ENCODE measurements at places on chromosomes 13 and 19. TPM values are rescaled to one million over a fixed set of nuclear protein-coding genes. Genes with fewer than 3 reads are reported as not detected.

DNA sequence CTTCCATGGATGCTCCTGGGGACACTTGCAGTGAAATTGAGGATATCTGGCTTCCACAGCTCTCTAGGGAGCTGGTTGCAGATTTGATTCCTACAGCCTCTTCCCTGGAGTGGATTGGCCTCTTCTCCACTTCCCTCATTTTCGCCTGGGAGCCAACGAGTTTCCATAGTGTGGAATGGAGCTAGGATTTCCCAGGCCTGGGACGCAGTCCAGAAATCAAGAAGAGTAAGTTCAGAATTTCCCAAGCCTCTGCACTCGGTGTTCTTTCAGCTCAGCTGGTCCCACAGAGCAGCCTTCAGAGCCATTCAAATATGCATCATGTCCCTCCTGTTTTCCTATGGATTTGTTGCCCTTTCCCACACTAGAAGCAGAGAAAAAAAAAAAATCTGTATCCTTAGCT lies 68.2 kb downstream of the RAP2A start:
- DNase-seq, result peak; percentile 12

DNA sequence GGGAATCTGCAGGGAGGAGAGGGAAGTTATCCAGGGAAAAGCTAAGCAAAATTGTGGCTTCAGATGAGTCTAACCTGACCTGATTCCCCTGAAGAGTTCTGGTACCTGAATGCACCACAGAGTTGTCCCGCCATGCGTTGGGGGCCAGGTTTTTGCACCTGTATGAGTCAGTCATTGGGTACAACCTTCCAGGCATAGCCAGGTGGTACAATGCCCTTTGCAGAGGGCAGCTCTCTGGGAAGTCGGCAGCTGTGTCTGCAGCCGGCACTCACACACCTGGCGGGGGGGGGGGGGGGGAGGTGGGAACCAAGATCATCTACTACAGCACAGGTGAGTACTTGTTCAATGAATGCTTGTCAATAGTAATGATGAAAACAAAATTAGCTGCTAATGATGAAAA lies 52.5 kb upstream of the GTF3A start:
- DNase-seq, result no peak

DNA sequence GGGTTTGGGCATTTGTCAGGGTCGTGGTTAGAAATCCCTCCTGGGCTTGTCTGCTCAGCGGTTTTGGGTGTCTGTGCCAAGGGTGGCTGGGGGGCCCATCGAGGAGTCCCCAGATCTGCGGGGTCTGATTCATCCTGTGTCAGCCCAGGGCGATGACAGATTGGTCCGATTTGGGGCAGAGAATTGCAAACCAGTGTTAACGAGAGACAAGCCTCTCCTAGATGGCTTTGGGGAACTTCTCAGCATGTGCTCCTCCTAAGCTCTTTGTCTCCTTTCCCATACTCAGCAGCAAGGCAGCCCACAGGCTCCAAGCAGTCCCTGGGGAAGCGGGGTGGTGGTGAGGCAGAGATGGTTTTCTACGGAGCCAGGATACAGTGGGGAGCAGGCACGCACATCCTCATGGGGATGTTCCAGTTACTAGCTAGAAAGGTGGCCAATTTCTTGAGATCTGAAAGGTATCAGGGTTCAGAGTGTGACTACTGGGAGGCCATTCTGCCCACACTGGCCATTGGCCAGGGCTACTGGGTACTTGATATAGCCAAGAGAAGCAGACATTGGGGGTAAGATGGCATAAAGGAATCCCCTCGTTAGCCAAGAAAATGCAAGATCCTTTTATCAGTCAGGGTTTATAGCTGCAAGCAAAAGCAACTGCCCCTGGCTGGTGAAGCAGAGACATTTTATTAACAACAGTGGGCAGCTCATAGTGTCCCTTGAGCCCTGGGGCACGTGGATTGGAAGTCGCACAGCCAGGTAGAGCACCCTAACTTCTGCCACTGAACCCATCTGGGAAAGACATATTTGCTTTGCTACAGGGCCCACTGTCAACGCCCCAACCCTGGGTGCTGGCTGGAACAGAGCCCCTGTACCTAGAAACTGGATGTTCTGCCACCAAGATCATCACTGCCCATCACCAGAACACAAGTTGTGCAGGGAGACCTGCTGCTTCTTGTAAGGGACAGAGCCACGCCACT lies 63.6 kb downstream of the RGCC start:
- DNase-seq, result no peak

DNA sequence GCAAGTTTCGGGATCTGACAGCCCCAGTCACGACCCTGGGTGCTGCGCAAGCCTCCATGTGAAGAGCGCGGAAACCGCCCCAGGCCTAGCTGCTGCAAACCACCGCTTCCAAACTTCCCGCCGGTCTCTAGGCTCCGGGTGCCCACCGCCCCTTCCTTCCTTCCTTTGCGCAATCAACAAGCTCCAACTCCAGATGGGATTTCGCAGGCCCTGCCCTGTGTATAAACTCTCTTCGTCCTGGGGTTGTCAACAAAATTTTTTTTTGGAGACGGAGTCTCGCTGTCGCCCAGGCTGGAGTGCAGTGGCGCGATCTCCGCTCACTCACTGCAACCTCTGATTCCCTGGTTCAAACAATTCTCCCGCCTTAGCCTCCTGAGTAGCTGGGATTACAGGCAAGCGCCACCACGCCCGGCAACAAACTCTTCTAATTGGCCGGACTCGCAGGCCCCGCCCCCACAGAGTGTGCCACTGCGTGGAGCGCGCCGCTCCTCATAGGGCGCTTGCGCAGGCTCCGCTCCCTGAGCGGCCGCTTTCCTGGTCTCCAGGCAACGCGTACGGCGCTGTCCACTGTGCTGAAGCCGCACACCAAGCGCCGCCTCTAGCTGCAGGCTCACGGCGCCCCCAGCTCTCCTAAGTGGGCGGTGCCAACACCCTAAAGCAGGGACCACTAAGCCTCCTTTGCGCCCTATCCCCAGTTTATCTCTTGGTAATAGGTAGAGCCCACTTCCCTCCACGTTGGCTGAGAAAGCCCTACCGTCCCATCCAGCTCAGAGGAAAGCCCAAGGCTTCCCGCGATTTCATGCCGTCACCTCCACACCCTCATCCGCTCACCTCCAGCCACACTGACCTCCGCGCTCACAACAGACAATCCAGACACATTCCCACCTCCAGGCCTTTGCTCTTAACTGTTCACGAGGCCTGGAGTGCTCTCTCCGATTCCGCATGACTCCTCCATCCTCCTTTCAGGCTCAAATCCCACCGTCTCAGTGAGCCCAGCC lies 5.5 kb upstream of the QTRT1 start:
- DNase-seq, result peak; percentile 95

- peak; percentile 62 for DNase-seq
Observed at GRCh38 chr19:40687525-40688016, 2.9 kb downstream of the NUMBL start.

DNA sequence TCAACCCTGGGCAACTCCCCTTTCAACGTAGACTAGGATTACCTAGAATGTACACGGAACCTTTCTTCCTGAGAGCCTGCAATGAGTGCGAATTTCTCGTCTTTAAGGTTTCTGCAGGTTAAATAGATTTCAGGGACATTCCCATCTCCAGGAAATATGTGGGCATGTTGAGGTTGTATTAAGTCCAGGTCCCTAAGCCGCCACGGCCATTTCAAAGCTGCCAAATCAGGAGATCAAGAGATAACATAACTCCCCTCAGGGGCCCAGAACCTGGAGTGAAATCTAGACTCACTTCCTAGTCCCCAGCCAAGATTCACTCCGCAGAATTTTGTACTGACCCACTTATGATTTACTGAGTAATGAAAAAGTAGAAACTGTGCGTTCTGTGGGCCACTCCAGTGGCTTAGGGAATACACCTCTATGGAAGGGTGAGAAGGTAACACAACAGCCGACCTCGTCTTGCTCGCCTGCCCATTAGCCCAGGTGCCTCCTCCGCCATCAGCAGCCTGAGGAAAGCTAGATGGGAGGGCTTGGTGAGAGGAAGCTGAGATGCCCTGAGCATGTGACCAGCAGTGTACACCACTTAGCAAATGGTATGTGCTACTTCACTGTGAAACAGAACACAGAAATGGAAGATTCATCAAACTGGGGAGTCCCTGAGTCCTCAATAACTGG lies 98.5 kb upstream of the SOX1 start:
- no peak for DNase-seq

GRCh38 chr19:16442386-16443276 lies 29.1 kb downstream of the EPS15L1 start:
- DNase-seq, result no peak

DNA sequence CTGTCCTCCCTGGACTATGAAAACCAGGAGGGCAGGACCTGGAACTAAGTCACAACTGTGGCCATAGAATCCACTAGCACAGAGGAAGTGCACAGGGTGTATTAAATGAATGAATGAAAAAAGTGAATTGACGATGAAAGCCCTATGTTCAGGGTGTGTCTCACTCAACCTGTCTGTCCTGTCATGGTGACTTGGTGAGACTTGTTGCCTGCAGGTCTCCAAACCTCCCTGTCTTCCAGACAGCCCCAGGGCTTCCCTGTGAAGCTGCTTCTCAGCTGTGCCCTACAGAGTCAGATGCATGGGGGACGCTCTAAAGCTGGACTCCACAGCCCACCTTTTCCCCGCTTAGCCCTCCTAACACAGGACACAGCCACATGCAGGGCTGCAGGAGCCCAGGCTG lies 4.8 kb upstream of the IGFL1 start:
- DNase-seq, result no peak

GRCh38 chr13:40125336-40125735 lies 469.9 kb downstream of the COG6 start:
- DNase-seq, result no peak

DNA sequence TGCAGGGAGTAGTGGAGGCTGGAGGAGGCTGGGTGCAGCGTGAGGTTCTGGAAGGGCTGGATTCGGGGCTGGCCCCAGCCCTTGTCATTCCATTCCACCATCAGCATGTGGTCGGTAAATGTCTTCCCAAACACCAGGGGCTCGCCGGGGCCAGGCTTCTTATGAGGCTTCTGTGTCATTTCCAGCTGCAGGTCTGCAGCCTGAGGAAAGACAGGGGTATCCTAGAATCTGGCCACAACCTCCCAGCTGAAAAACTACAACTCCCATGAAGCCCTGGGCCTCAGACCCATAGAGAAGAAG lies 4.4 kb downstream of the BCAT2 start:
- DNase-seq, result no peak

- peak; percentile 94 for DNase-seq
Observed at GRCh38 chr19:44401139-44402115, at the start of gene ZNF285. Gene ZNF285, minus strand, starts transcription at chr19:44401608. Its CDS starts 4,395 bp downstream, at chr19:44397213.

- no peak for DNase-seq
Observed at GRCh38 chr19:46631481-46631880, 4.5 kb downstream of the GNG8 start.

- no peak for DNase-seq
Observed at GRCh38 chr13:60509601-60510386, 112.8 kb downstream of the TDRD3 start.

DNA sequence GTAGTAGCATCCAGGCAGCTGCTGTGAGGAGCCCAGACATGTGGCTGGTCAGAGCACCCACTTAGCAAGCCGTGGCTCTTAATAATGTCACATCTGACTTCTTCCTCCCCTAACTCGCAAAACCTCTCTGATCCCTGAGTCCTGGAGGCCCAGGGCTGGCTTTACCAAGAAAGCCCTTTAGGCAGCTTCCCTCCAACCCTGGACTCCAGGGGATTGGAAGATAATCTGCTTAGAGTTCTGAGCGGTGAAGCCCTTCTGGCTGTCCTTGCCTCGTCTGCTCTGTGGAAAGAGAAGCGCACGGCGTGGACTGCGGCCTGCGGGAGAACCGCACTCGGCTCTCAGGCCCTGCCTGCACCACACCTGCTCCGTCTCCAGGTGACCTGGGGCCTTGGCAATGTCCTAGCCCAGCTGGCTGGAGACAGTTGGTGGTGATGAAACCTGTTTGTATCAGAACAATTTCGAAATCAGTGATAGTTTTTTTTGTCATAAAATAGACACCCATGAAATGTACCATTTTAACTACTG lies 64.5 kb upstream of the MCF2L start:
- DNase-seq, result no peak

DNA sequence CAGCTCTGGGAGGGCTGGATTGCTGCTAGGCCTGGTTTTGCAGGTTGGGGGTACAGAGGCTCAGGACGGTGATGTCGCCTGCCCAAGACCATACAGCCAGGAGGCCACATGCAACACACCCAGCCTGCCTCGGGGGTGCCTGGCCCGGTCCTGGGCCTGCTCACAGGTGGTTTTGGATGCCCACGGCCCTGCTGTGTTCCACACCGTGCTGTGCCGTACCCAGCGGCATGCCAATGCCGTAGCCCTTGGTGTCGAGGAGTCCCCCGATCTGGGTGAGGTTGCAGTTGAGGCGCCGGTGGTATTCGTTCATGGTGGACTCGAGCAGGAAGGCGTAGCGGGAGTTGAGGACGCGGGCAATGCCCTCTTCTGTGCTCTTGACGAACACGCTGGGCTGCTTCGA lies 11.5 kb upstream of the ATP1A3 start:
- no peak for DNase-seq

- DNase-seq, result no peak
Observed at GRCh38 chr13:92355213-92355612, 871.4 kb upstream of the GPC6 start.

DNA sequence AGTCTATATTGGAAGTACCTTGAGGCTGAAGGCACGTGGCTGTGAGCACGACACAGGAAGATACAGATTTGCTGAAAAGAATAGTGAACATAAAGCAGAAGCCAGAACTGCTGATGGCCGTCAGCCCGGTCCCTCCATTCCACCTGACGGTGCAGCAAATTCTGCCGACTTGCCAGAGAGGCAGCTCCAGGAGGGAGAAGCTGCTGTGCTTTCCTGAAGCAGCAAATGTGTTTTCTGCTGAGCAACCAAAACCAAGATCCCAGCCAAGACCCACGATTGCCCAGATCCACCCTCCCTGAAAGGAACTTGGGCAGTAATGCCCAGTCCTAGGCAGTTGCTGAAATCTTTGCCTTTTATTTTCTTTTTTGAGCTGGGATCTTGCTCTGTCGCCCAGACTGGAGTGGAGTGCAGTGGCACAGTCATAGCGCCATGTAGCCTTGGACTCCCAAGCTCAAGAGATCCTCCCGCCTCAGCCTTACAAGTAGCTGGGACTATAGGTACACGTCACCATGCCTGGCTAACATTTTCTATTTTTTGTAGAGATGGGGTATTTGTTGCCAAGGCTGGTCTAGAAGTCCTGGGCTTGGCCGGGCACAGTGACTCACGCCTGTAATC lies 7.0 kb upstream of the RCN3 start:
- DNase-seq, result peak; percentile 35

DNA sequence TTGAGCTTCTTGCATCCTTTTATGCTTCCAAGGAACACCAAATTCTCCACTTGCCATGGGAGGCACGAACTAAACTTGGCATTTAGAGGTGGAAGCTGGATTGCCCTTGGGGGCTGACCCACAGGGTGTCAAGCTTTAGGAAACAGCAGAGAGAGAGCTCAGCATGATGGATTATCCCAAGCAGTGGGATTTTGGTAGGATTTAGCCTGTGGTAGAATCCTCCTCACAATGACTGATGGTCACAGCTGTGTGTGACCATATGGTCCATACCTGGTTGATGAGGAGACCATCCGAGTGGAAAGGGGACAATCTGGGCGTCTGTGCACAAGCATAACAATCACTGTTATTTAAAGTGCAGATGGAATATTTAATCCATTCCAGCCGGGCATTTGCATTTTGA lies 40.1 kb upstream of the PSG9 start:
- no peak for DNase-seq

CEACAM7 gene
- 2.6 TPM for total RNA-seq

DIRAS1 gene
- 0.75 TPM for total RNA-seq

ABHD13 gene
- 8.7 TPM for total RNA-seq

KCNRG gene
- total RNA-seq, result 0.26 TPM

ZNF578 gene
- total RNA-seq, result 3.4 TPM

FAM216B gene
- not detected for total RNA-seq

Measured in mucosa of gallbladder (tissue), 1 donor.